AG08395 (cell line): ENCODE measurements at places on chromosomes 5 and 9.

- no peak for DNase-seq
These were observed 41.8 kb downstream of the CDO1 start for GRCh38 chr5:115774684-115775083.

DNA sequence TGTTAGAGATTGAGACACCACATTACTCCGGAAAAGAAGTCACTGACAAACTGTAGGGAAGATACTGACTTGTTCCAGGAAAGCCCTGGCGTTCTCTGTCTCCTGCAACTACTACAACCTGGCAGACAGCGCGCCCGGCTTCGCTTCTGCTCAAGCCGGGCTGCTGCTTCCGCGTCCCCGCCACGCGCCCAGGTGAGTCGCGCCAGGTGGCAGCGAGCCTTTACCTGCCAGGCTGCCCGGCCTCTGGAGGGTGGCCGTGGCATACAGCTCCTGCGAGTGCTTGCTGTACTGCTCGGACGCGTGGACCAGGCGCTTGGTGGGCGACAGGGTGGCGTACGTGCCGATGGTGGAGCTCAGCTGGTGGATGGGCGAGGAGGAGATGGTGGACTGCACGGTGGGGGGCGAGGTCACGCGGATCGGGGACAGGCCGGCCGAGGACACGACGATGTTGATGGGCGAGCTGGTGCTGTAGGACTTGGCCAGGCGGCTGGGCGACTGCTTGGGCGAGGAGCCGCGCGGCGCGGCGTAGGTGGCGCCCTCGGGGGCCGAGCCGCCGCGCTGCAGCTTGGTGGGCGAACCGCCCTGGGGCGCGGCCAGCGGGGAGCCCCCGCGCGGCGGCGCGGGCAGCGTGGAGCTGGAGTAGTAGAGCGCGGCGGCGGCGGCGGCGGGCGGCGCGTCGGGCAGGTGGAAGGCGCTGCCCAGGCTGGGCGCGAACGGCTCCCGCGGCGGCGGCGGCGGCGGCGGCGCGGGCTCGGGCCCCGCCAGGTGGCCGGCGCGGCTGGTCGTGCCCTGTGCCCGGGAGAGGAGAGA lies 519.6 kb downstream of the CTNND2 start:
- no peak for DNase-seq

DNA sequence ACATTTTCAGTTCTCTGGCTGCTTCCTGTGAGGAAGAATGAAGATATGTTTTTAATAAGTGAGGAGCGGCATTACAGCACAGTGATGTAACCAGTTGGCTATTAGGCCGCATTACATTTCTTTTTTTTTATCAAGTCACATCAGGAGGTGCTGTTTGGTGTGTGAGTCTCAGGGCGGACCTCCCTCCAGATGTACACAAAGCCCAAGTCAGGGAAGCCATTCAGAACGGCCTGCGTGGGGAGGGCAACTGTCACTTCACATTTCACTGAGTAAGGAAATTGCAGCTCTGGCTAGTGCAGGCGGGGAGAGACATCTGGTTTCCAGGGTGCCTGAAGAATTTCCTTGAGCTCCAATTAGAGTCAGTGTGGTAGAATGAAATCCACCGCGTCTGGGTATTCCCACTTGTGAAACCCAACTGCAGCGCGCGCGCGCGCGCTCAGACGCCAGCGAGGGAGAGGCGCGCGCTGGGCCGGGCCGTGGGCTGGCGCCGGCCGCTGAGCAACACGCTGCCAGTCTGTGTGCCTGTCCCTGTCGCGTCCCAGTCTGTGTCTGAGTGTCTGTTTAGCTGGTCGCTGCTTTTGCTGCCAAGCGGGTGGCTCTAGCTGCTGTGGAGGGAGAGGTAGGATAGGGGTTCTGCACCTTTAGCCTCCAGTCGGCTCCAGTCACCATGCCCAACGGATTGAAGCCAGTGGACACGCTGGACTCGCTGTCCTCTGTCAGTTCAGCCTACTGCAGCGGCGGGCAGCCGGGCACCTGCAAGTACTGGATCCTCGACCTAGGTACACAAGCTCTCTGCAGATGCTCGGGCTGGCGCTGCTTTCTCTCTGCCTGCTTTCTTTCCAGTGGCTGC lies 140.8 kb upstream of the OTULINL start:
- peak; percentile 84 for DNase-seq

GRCh38 chr5:81134066-81134465 lies 99.1 kb upstream of the CKMT2 start:
- DNase-seq = no peak

DNA sequence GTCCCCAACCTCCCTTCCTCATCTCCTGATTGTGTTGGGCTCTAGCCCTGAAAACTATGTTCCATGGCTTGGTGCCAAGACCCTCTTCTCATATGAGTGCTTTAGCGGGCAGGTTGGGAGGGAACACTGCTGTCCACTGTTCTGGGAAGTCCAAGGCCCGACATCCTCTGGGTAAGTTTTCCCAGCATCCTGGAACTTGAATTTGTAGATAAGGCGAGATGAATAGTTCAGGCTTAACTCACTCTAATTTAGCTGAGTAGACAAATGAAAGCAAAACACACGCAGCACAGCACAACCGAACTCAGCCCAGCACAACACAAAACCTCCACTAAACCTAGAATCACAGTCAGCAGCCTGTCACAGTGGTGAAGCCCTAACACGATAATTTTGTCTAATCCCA lies 95.3 kb upstream of the SLC28A3 start:
- DNase-seq = no peak

GRCh38 chr5:174453690-174454089 lies 270.7 kb upstream of the MSX2 start:
- no peak for DNase-seq

DNA sequence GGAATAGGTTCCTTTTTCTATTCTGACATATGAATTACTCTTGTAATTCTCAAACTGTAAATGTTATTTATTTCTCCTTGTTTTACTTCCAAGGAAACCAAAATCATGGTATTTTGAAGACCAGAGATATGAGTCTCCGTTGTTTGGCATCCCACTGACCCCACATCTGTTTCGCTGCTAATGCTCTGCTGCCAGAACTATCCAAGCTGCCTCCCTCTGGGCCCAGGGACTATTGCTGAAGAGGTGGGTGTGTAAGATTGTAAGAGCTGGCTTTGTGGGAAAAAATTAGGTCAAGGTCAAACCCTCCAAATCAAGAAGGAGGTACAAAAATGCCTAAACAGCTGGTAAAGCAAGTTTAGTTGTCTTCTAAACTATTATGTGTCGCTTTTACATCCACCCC lies 129.4 kb upstream of the MYO10 start:
- no peak for DNase-seq

DNA sequence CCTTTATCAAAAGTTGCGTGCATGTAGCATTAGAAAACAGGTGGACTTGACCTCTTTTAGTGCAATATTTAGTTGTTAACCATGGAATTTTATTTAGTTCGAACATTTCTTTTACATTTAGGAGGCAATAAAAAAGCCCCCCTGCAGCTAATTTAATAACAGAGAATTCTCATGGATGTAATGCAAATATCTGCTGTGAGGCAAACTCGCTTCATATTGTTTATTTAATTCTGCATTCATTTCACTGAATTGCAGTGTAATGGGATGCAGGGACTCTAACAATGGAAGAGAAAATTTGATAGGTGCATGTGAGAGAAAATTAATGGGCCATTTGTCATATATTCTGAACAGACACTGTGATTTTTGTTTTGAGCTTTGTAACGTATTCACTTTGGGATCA lies 205.1 kb upstream of the CHD1 start:
- no peak for DNase-seq
